ENCODE measurements at places on chromosomes 3 and 15.

- DNase-seq: no peak
Observed at GRCh38 chr3:31531452-31531991, 1.2 kb upstream of the STT3B start.

- no peak for DNase-seq
Observed at GRCh38 chr3:30982416-30983075, 88.1 kb upstream of the GADL1 start.

DNA sequence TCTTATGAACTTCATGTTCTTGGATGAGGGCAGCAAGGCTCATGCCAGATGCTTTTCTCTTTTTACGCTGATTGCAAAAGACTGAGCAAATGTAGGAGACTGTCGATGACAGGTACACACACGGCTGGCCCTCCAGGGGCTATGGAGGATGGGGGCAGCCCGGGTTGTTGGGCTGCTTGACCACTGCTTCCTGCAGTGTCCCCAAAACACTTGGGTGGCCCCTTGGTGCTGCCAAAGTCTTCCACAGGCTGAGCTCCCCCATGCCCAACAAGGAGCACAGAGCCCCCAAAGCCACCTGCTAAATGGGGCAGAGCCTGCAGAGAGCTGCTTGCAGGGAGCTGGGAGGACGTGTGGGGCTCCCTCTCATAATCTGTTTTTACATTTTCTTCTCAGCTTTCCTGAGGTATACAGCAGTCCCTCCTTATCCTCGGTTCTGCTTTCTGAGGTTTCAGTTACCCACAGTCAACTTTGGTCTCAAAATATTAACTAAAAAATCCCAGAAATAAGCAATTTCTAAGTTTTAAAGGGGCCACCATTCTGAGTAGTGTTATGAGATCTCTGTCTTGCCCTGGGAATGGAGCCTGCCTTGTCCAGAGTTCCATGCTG is 7.3 kb downstream of the PRR23E start:
- no peak for DNase-seq

DNA sequence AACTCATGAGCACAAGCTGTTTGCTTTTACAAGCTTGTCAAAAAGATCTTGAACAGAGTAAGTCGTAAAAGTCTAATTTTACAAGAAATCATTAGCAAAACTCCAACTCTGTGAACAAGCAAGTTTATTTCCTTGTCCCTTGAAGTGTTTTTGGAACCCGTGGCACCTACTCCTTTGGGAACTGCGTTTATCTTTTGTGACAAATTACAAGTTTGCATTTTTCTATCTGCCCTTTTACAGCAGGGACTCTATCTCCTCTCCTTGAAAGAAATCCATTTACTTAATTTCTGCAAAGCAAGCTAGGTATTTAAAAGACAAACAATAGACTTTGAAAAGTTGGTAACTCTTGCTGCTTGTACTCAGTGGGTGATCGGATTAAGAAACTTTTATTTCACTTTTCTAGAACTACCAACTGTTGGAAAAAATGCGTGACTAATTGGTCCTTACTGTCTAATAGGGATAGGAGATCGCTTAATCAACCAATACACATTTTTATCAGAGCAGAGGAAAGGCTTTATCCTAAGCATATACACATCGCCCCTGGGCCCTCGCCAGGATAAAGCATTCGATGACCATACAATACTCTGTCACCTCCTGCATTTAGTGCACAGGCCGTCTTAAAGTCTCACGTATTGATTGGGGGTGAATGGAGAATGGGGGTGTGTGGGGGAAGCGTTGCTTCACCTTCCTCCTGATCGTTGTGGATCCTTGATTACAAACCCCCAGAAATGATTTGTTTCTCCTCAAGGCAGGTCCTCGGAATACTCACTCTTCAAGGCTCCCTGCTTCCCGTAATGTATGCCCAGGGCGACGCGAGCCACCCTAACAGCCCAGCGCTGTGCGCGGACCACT is 1.7 kb downstream of the PRTG start:
- no peak for DNase-seq

DNA sequence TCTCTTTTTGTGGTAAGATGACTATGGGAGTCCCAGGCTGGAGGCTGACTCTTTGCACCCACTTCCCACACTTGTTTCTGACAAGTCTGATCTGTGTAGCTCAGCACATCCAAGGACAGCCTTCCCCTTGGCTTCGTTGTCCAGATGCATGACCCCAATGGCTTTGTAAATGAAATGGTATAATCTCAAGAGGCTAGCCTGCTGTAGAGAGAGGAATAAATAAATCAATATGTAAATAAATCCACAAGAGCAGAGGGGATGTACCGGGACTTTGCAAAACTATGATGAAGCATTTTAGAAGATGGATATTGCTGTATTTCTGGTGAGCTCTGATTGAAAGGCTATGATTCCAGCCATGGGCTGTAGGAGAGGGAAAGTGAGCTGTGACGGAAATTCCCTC is 79.9 kb upstream of the NEO1 start:
- no peak for DNase-seq

- no peak for DNase-seq
Observed at GRCh38 chr3:98602078-98602678, 8.8 kb upstream of the CPOX start.

GRCh38 chr3:14147066-14147435 is 22.2 kb downstream of the TMEM43 start:
- no peak for DNase-seq

DNA sequence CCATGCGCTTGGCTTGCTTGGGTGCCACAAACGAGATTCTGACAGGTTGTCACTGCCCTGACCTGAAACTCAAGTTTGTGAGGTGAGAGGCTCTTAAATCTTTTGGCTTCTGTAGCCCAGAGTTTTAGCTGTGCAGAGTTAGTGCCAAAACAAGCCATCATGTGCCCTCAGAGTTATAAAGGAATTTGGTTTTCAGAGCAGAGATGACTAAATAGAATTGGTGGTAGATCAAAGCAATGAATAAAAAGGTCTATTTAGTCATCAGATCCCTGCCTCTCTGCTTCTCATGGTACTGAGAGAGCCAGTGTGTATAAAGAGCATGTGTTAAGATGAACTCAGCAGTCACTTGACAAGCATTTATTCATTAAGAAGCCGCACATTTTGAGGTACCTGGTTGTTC is 207.5 kb upstream of the DPH6 start:
- no peak for DNase-seq

DNA sequence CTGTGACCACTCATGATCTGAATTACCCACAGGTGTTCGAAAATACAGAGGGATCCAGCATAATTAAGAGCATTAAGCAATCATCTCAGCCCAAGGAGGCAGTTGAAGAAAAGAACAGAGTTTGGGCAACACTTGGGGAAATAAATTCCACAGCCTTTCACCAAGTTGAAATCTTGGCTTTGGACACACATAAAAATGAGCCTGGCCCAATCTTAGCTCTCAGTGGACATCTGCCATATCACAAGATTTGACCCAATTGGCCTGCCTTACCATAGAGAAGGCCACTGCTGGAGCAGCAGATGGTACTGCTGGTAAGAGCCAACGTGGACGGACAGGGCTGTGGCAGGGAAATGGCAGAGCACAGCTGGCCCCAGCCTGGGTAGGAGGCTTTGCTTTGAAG is 13.0 kb downstream of the FOXP1 start:
- no peak for DNase-seq

DNA sequence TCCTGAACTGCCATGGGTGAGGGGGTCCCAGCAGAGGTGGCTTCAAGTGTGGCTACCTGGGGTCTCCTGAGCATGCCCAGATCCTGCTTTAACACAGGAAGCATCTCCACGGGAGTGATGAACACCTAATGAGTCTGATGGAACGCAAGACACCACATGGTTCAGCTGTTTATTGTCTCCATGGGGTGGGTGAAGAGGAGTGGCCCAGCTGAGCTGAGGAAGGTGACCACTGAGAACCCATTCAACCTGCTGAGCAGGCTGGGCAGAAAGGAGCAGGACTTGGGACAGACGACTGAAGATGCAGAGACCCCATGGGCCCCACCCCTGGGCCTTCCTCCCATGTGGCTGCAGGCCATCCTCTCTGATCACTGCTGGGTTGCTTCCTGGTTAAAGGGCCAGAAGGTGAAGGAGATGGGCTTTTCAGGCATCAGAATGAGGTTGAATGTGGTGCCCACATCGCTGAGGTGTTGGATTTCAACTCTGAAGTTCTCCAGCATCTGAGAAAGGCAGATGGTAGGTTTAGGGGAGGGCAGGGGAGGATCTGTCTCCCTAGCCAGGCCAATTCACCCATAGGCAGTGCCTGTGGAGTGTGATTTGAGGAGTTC is 29.7 kb downstream of the CYP11A1 start:
- DNase-seq: peak; percentile 14

DNA sequence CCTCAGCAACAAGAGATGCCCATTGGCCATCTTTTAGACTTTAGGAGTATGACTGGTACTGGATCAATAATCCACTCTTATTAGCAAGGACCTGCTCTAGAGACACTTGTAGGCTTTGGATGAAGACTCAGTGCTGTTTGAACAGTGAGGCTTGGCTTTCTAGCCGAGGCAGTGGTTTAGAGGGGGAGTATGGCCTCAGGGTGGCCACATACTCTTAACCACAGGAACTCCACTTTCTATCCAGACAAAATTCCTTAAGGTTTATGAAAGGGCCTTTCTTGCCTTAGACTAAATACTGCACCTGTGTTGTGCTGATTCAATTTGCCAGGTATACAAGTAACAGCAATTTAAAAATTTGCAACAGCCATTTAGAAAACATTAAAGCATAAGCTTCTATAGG is 1046.3 kb downstream of the DIPK2A start:
- DNase-seq: no peak

GRCh38 chr15:66237513-66238235 is 15.9 kb downstream of the MEGF11 start:
- no peak for DNase-seq

DNA sequence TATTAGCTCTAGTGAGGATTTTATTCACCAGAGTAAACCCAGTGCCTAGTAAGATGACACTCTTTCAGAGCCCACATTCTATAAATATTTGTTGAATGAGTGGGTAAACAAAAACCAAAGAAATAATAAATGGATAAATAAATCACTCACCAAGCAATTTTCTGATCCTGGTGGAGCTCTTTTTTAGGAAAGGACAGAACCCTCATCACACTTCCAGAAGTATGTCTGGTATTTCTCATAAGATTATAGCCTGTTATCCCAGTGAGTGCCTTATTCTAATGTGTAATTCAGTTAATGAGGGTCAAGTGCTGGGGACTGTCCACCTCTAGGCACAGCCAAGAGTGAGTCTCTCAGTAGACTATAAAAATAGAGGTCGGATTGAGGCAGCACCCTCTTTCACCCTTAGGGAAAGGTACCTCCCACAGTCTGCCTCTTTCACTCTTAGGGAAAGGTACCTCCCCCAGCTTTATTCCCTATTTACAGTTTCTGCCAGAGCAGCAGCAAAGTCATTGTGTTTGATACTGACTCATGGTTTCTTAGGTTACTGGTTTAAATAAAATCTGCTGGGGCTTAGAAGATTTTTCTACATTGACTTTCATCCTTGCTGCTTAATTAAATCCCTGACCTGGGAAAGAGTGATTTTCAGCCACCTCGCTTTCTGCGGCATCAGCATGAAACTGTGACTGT is 145.0 kb downstream of the STAC start:
- no peak for DNase-seq

- DNase-seq: no peak
Observed at GRCh38 chr3:64229903-64230302, 4.6 kb upstream of the PRICKLE2 start.

DNA sequence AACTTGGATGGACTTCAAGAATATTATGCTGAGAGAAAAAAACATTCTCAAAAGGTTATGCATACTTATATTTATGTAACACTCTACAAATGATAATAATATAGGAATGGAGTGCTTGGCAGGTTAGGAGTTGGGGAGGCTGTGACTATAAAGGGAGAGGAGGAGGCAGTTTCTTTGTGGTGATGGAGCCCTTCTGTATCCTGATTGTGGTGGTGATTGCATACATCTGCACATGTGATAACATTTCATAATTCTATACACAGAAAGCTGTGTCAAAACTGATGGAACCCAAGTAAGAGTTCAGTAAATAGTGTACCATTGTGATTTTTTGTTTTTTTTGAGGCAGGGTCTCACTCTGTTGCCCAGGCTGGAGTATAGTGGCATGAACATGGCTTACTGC is 31.7 kb upstream of the FAM3D start:
- DNase-seq: no peak

GRCh38 chr3:31180274-31180673 is 285.8 kb upstream of the GADL1 start:
- no peak for DNase-seq

DNA sequence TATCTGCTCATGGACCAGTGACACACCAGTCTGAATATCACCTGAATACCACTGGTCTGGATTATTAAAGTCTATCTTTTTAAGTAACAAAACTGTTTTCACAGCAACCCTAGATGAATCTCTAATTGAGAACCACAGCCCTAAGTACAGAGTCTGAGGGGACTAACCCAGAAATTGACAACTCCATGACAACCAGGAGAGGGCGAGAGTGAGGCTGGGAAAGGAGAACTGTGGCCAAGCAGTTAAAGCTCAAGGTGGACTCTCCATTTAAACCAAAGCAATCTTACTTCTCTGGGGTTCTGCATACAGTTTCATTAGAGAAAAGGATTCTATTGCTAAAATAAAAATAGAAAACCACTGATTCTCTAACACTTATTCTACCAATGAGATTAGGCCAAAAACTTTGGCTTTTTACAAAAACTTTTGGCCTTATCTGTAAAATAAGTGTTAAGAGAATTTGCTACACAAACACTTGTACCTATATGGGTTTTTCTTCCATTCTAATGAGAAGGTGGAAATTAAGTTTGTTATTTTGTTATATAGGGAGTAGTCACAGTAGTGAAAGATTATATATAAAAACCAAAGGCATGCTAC is 11.4 kb downstream of the NEK10 start:
- DNase-seq: no peak

DNA sequence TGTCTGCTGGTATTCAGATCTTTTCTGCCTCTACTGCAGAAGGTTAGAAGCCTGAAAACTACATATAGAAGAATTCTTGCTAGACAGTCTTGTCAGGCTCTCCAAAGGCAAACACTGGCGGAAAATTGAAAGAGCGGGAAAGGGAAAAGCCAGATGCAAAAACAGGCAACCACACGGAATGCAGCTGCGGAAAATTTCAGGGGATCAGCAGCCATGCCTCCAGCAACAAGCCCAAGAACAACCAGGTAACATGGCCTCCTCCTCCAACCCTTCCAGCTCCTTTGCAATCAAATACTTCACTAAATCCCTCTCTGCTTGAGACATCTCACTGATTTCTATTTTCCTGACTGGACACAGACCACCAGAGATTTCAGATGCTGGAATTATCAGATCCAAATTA is 9.6 kb downstream of the UBP1 start:
- DNase-seq: no peak

DNA sequence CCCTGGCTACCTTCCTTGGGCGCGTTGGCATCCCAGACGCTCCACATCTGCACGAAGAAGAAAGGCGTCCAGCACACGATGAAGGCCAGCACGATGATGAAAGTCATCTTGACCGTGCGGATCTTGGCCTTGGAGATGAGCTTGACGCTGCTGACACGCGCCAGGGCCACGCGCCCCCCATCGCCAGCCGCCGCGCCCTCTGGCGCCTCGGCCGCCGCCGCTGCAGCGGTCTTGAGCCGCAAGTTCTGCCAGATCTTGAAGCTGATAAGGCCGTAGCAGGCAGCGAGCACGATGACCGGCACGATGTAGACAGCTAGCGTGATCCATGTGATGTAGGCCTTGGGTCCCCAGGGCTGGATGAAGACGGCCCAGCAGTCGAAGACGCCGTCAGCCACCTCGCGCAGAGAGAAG is 2.2 kb downstream of the OXTR start:
- no peak for DNase-seq

GRCh38 chr3:184954251-184954650 is 142.3 kb downstream of the VPS8 start:
- no peak for DNase-seq
